ENCODE measurements at places on chromosomes 6 and 20. TPM values are rescaled to one million over a fixed set of nuclear protein-coding genes. Genes with fewer than 3 reads are reported as not detected.

Gene OXT
- total RNA-seq = 0.33 TPM

Gene ADGRF5
- 15.5 TPM for total RNA-seq

Gene GLP1R
- 2.0 TPM for total RNA-seq

DNA sequence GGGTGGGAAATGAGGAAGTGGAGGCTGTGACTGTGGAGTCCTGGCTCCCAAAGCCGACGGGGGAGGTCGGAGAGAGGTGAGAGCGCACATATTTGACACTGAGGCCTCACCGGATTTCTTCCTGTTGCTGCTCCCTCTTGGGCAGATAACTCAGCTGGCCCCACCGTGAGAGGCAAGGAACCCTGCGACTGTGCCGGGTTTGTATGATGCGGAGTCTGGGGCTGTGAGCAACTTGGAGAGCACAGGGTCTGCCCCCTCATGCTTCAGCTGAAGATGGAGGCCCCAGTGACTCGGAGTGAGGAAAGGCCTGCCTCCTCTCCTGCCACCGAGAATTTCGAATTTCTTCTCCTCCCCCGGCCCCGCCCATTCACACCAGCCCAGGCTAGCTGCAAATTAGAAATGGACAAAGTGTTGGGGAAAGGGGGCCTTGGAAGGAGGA, 160.6 kb downstream of the GRM4 start:
- no peak for DNase-seq
- H3K27me3 ChIP-seq = no peaks in the 10 kb centered on the region
- no peak overlapping the region for H3K4me3 ChIP-seq
- no peaks in the 10 kb centered on the region for H3K36me3 ChIP-seq
- H3K27ac ChIP-seq = no peak overlapping the region

DNA sequence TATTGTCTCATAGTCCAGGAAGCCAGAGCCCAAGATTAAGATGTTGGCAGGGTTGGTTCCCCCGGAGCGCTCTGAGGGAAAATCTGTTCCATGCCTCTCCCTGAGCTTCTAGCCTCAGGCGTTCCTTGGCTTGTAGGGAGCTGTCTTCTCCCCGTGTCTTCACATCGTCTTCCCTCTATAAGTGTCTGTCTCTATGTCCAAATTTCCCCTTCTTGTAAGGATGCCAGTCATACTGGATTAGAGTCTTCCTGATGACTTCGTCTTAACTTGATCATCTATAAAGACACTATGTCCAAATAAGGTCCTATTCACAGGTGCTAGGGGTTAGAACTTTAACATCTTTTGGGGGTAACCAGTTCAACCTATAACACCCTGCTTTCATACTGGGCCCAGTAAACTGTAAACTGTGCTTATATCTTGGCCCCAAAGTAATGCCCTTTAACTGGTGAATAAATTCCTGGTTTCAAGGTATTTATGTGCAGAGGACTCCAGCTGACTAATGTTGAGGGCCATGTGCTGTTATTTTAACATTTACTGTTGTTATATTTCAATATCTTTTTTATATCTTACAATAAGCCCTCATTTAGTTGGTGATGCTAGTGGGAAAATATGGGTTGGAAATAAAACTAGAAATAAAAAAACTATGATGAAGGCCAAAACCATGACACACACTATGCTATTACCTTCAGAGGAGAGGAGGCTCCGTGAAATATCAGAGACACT, 101.7 kb upstream of the IYD start:
- H3K27me3 ChIP-seq = no peaks in the 10 kb centered on the region
- H3K36me3 ChIP-seq = peaks cover 3% of the 10 kb centered on the region
- H3K4me1 ChIP-seq = no peaks in the 10 kb centered on the region
- H3K4me3 ChIP-seq = no peak overlapping the region
- H3K27ac ChIP-seq = no peak overlapping the region
- DNase-seq = no peak

GRCh38 chr6:118134736-118135135, 227.7 kb downstream of the SLC35F1 start:
- H3K27ac ChIP-seq = peak overlapping the region; percentile 50
- no peak overlapping the region for H3K4me3 ChIP-seq
- no peaks in the 10 kb centered on the region for H3K36me3 ChIP-seq
- H3K27me3 ChIP-seq = no peaks in the 10 kb centered on the region
- H3K4me1 ChIP-seq = peaks cover 3% of the 10 kb centered on the region

DNA sequence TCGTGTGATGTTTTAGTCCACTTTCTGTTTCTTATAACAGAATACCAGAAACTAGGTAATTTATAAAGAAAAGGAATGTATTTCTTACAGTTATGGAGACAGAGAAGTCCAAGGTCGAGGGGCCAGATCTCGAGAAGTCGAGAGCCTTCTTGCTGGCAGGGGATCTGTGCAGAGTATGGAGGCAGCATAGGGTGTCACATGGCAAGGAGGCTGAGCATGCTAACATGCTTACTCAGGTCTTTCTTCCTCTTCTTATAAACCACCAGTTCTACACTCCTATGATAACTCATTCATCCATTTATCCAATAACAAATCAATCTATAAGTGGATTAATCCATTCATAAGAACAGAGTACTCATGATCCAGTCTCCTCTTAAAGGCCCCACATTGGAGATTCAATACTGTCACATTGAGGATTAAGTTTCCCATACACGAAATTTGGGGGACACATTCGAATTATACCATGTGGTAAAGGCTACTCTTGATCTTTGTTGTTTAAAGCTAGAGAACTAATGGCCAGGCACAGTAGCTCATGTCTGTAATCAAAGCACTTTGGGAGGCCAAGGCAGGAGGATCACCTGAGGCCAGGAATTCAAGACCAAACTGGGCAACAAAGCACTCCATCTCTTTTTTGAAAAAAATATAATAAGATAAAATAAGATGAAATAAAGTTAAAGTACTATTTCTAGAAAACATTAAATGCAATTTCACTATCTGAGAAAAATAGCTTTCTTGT, 2.1 kb downstream of the GOPC start:
- no peak overlapping the region for H3K27ac ChIP-seq
- no peaks in the 10 kb centered on the region for H3K27me3 ChIP-seq
- peaks cover 4% of the 10 kb centered on the region for H3K36me3 ChIP-seq
- DNase-seq = no peak
- peak overlapping the region; percentile 87 for H3K4me3 ChIP-seq
- peaks cover 2% of the 10 kb centered on the region for H3K4me1 ChIP-seq

DNA sequence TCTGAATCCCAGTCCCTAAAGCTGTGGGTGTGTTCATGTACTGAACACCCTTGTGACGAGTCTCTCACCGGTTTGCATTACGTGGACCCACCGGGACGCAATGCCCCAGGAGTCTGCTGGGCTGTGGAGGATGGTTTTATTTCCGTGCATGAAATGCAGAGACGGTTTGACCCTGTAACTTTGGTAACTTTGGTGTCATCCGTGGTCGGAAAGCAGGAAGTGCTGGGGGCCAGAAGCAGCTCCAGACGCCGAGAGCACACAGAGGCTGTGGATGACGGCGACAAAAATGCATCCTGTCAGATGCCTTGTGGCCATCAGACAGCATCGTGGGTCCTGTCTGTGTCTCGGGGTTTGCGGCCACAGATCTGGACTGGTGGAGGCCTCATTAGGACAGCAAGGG, 7.2 kb downstream of the BHLHE23 start:
- peaks cover 5% of the 10 kb centered on the region for H3K4me1 ChIP-seq
- no peaks in the 10 kb centered on the region for H3K36me3 ChIP-seq
- DNase-seq = no peak

DNA sequence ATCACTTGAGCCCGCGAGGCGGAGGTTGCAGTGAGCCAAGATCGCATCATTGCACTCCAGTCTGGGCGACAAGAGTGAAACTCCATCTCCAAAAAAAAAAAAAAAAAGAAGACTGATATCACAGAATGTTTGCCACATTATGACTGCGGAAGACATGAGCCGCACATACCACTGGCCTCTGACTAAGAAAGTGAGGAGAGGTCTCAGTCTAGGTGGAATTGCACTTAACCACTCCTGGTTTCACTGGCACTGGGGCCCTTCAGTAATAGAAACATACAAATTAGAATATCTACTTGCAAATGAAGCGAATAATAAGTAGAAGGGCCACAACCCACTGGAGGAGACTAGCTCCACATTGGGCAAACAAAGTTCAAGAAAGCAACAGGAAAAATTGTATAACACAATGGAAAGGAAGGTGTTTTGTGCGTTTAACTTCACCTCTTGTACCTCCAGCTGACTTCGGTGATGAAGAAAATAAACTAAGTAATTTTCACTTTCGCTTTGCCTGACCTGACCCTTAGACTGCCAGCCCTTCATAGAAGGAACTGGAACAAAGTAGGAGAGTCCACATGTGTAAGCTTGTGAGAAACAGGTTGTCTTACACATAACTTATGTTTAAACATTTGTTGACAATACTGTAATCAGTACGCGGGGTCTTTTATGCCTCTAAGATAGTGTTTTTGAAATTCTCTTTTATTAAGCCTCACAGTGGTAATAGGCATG, 147.5 kb upstream of the TSHZ2 start:
- no peak overlapping the region for H3K4me3 ChIP-seq
- H3K4me1 ChIP-seq = no peaks in the 10 kb centered on the region
- H3K36me3 ChIP-seq = no peaks in the 10 kb centered on the region
- DNase-seq = no peak
- H3K27me3 ChIP-seq = no peaks in the 10 kb centered on the region

GRCh38 chr20:17570347-17571152, 675 bp downstream of the DSTN start:
- H3K4me3 ChIP-seq = peak overlapping the region; percentile 87
- H3K27ac ChIP-seq = peak overlapping the region; percentile 92
- no peaks in the 10 kb centered on the region for H3K36me3 ChIP-seq
- H3K4me1 ChIP-seq = peaks cover 5% of the 10 kb centered on the region
- H3K27me3 ChIP-seq = no peaks in the 10 kb centered on the region

DNA sequence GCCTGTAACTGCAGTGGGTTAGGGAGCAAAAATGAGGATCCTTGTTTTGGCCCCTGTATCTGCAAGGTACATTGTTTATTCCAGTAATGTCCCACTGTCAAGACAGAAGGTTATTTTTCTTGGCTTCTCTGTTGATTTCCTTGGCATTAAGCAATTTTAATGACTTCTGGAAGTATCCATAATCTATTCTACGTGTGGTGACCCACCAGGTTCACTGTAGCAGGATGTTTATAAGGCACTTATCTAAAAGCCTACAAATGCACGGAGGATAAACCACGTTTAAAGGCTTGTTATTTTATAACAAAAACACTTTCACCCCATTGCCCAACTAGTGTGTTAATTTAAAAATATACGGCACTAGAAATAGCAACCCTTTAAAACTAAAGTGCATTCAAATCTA, 294.9 kb downstream of the LAMA2 start:
- H3K27me3 ChIP-seq = no peaks in the 10 kb centered on the region
- H3K27ac ChIP-seq = no peak overlapping the region
- H3K4me3 ChIP-seq = no peak overlapping the region
- no peak for DNase-seq

DNA sequence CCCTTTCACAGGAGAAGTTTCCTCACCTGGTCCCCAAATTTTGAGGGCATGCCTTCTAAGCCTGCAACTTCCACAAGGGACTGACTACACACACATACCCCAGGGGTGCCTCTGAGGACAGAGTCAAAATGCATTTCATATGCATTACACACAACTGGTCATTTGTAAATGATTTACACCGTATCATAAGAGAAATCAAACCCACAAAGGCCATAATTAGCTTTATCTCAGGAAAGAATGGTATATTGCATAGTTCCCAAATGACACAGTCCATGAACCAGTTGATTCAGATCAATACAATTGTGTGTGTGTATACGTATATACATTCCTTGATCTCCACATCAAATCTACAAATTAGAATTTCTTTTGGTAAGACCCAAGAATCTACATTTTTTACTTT, 203.3 kb upstream of the PRDM1 start:
- DNase-seq = no peak
- H3K4me3 ChIP-seq = no peak overlapping the region
- no peaks in the 10 kb centered on the region for H3K27me3 ChIP-seq
- H3K27ac ChIP-seq = no peak overlapping the region
- no peaks in the 10 kb centered on the region for H3K36me3 ChIP-seq
- no peaks in the 10 kb centered on the region for H3K4me1 ChIP-seq

GRCh38 chr6:42260972-42261371, 43.3 kb upstream of the MRPS10 start:
- no peaks in the 10 kb centered on the region for H3K27me3 ChIP-seq
- peaks cover 20% of the 10 kb centered on the region for H3K36me3 ChIP-seq
- no peak overlapping the region for H3K4me3 ChIP-seq
- H3K4me1 ChIP-seq = peaks cover 10% of the 10 kb centered on the region

DNA sequence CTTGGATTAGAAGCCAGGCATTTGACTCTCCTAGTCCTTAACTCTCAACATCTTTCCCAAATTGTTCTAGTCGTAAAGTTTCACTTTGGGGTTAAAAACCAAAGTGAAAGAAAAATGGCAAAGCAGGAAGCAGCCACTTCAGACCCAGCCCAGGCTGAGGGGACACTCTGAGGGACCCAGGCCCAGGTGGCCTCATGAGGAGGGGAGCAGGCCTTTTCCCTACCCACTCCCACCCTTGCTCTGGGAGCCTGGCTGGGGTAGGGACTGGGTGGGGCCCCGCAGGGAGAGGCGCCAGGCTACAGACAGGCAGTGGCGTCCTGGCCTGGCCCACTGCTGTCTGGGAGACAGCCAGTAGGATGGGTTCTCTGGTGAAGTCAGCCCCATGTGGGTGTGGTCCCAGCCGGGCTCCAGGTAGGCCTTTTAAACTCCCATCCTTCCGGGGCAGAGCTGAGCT, 68.7 kb upstream of the MYL9 start:
- H3K27ac ChIP-seq = peak overlapping the region; percentile 33
- peaks cover 48% of the 10 kb centered on the region for H3K4me1 ChIP-seq
- no peaks in the 10 kb centered on the region for H3K27me3 ChIP-seq
- H3K36me3 ChIP-seq = peaks cover 9% of the 10 kb centered on the region

GRCh38 chr6:133835901-133836300, 53.0 kb upstream of the TCF21 start:
- H3K4me3 ChIP-seq = no peak overlapping the region
- H3K36me3 ChIP-seq = no peaks in the 10 kb centered on the region
- H3K27ac ChIP-seq = no peak overlapping the region
- peaks cover 6% of the 10 kb centered on the region for H3K4me1 ChIP-seq

DNA sequence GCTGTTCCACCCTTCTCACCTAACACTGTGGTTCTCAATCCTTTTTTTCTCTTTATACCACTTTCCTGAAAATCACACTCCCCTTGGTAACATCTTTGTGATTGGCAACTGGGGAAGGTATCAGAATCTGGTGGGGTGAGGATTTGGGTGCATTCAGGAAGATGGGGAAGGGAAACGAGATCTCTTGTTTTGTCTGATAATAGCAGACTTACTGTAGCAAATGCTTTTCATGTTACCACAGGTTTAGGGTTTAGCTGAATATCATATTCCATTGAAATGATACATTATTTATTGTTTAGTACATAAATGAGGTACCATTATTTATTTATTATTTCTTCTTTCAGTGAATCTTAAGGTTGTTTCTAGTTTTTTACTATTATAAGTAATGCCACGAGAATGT, 100.8 kb downstream of the RTN4IP1 start:
- no peaks in the 10 kb centered on the region for H3K4me1 ChIP-seq
- no peaks in the 10 kb centered on the region for H3K27me3 ChIP-seq
- no peaks in the 10 kb centered on the region for H3K36me3 ChIP-seq

GRCh38 chr6:123802697-123803503, 765 bp upstream of the NKAIN2 start:
- peaks cover 8% of the 10 kb centered on the region for H3K4me1 ChIP-seq
- H3K4me3 ChIP-seq = peak overlapping the region; percentile 80
- H3K36me3 ChIP-seq = no peaks in the 10 kb centered on the region
- DNase-seq = peak; percentile 95
- H3K27me3 ChIP-seq = peaks cover 3% of the 10 kb centered on the region
